Stimulated activated CD8-positive, alpha-beta memory T cell treated with anti-CD3 and anti-CD28 coated beads, Interleukin-15, amount 100 ng/mL, for 4 hours (primary cell): ENCODE measurements at places on chromosomes 12 and 14.

- no peak for DNase-seq
Measured at GRCh38 chr14:90785471-90785870, 30.8 kb downstream of the TTC7B start.

GRCh38 chr12:39043424-39043822 lies 138.0 kb upstream of the CPNE8 start:
- DNase-seq, result no peak

DNA sequence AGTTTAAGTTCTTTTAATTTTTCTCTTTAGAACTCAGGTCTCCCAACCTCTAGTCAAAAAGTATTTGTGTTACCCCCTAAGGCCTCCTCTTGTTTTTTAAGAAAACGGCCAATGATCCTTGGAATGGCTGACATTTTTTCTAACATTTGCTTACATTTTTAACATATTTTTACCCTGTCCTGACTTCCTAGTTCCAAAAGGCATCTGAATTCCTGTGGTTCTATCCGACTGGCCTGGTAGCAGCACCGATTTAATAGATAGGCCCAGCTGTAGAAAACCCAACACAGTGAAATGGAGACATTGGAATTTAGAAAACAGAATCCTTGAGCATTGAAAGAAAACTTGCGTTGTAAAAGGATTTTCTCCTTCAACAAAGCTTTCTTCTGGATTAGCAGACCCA lies 134.7 kb upstream of the GSC start:
- DNase-seq, result no peak

DNA sequence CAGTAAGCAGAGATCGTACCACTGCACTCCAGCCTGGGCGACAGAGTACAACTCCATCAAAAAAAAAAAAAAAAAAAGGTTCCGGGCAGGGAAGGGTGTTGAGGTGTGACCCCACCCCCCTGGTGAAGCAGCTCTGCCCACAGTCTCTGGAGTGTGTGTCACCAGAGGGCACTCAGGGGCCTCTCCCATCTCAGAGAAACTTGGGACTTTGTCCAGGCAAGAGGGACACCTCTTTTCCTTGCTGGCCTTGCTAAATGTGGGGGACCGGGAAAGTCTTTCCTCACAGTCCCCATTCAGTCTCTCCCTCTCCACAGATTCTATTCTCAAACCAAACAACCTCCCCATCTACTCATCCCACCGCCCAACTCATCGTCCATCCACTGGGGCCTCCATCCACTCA lies 43.6 kb downstream of the RFLNA start:
- DNase-seq, result no peak

DNA sequence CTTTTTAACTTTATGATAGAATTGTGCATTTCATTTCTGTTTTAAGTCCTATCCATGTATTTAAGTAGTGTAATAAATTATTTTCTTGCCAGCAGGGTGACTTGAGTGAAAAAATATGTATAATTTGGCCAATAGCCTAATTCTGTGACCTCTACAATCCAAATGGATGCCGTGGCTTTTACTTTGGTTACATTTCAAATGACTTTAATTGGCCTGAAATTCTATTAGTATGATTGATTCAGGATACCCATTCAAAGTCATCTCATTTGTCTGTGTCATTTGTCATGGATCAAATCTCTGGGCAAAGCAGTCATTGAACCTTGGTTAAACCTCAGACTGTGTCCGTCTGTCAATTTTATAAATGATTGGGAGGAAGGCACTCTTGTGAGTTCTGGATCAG lies 29.6 kb downstream of the CRADD start:
- DNase-seq, result no peak

GRCh38 chr14:24911324-24912109 lies 138.4 kb downstream of the STXBP6 start:
- no peak for DNase-seq

DNA sequence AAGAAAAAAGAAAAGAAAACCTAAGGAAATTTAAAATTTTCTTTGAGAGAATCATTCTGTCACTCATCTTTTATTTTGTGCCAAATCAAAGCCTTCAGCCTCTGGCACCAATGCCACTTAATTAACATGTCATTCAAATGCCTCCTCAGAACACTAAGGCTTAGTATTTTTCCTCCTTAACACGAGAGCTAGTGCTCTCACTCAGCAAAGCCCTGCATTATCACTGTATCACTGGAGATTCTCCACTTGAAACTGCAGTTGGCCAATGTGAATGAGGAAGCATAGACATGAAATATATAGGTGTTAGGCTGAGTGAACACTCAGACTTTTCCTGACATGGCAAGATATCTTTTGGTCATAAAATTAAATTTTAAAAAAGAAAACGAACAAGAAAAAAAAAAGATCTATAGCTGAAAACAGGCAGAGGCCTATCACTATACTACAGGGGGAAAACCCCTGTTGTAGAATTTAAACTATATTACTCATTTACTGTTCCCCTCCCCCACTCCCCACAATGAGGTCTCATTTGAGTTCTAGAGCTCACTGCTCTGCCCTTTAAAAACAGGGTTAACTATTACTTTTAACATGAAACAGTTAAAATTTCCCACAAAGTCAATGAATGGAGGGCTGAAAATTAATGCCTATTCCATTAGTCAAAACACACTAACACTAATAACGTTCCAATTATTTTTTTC lies 5.1 kb downstream of the MBIP start:
- no peak for DNase-seq
